NCI-H526 treated with DMSO at 0.1 percent for 48 hours (cell line): ENCODE measurements at places on chromosomes 1 and 21.

DNA sequence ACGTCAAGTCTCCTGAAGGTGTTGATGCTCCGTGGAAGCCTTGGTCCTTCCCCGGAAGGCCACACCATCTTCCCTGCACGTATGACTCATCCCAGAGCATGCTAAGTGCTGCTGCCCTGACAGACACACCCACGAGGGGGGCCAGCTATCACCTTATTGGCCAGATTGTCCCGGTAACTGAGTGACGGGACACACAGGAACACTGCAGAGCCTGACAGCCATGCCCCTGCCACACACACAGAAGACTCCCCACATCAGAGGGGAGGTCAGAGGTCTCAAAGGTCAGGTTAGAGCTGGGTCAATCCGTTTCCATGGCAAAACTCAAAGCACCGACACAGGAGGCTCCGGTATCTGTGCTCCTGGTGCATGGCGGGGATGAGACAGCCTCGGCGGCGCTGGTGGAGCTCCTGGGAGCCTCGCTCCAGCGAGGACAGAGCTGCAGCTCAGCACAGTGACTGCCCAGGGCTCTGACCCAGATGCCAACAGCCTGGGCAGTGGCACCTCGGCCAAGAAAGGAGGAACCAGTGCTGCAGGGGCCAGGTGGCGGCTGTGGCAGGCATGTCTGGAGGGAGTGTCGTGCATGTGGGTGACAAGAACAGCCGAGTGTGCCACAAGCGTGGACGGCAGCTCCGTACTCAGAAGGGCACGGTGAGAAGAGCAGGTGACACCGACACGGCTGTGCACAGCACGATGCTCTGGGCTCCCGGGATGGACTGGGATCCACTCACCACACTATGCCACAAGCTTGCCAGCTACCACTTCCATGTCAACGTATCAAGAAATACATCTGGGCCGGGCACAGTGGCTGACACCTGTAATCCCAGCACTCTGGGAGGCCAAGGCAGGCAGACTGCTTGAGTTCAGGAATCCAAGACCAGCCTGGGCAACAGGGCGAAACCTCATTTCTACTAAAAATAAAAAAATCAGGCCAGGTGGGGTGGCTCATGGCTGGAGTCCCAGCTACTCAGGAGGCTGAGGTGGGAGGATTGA is 14.8 kb upstream of the TMEM240 start:
- no peak for DNase-seq

GRCh38 chr21:32279377-32279680 is 480 bp upstream of the MIS18A start:
- DNase-seq: no peak

- no peak for DNase-seq
Observed at GRCh38 chr1:68570871-68571270, 74.0 kb upstream of the DEPDC1 start.

DNA sequence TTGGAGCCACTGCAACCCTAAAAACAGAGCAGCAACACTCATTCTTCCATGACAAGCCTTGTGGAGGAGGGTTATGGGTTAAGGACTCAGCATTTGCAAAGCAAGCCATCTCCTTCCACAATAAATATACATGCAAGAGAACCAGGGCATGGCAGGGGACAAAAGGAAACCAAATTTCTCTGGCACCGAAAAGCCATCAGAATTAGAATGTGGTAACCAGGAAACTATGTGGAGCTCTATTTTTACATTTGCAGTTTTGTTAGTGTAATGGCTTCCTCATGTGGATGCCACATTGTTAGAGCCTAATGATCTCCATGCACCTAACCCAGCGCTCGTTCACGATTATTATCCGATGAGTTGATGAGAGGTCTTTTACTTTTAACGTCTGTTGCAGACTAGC is 91.7 kb downstream of the NAV1 start:
- no peak for DNase-seq

- DNase-seq: no peak
Observed at GRCh38 chr1:34655206-34655874, 99.5 kb upstream of the GJB5 start.

- peak; percentile 14 for DNase-seq
Observed at GRCh38 chr1:175591083-175591743, 152.2 kb downstream of the TNR start.

GRCh38 chr1:9417695-9418094 is 121.6 kb upstream of the SLC25A33 start:
- DNase-seq: no peak

DNA sequence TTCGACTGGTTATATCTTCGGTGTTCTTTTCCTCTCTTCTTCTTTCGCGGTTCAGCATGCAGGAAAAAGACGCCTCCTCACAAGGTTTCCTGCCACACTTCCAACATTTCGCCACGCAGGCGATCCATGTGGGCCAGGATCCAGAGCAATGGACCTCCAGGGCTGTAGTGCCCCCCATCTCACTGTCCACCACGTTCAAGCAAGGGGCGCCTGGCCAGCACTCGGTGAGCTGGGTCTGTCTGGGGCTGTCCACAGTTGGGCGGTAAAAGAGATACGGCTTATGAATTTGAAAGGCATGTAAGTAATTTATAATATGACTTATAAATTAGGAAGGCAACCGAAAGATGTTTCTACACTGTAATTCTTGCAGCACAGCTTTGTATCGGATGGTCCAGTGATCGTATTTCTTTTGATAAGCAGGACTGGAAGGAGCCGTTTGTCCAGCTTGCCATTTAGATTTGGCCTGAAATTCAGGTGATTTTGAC is 334 bp downstream of the CTH start:
- peak; percentile 30 for DNase-seq

GRCh38 chr1:26743426-26744059 is 44.2 kb upstream of the PIGV start:
- no peak for DNase-seq

GRCh38 chr1:13725714-13726175 is 25.8 kb downstream of the PRDM2 start:
- DNase-seq: no peak

GRCh38 chr1:243848858-243849420 is 1.1 kb downstream of the AKT3 start:
- DNase-seq: peak; percentile 29

- DNase-seq: no peak
Observed at GRCh38 chr1:55846051-55846450, 630.9 kb upstream of the USP24 start.

DNA sequence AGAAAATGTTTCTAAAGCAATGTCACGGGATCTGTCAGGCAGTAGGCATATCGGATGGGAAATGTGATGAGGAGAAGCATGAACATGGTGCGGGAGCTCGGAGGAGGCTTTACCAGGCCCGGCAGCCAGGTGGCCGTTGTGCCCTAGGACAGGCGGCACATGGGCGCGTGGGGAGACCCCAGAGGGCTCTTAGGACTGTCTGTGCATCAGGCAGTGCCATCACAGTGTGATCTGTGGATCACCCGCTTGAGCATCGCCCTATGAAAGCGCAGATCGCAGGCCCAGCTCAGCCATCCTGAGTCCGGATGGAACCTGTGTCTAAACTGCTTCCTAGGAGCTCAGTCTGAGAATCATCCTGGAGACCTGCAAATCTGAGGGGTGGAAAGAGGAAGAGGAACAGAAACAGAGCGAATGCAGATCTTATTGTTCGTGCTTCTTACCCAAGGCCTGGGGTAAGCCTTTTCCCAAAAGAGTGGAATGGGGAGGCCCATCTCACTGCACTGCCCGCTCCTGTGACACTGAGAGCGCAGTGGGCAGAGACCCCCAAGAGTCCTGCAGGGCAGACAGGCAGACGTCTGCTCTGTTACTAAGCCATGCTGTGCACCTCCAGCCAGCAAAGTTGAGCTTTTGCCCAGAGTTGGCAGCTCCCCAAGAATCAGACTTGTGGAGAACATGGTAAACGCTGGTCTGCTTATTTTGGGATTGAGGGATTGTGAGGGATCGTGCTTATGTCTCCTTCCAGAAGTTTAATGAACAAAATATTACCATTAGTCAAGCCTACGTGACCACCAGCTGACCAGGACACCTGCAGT is 251.0 kb downstream of the RHOU start:
- DNase-seq: no peak

- DNase-seq: no peak
Observed at GRCh38 chr1:92470216-92470615, 16.5 kb downstream of the GFI1 start.

- no peak for DNase-seq
Observed at GRCh38 chr1:154847891-154848290, 22.2 kb downstream of the KCNN3 start.

DNA sequence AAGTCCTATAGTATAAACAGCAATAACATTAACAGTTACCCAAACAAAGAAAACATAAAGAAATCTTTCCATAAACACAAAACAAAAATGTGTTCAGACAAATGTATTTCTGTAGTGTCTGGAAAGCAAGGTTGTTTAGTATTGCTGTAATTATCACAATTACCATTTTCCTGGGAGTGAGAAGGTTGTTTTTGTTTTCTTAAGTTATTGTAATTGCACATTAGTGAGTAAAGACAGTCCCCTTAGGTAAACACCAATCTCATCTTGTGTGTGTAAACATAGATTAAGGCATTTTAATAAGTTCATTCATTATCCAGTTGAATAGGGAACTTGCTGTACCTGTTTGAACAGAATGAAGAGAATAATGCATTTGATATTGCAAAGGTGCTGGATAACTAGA is 356.9 kb upstream of the ADGRL4 start:
- DNase-seq: peak; percentile 76

DNA sequence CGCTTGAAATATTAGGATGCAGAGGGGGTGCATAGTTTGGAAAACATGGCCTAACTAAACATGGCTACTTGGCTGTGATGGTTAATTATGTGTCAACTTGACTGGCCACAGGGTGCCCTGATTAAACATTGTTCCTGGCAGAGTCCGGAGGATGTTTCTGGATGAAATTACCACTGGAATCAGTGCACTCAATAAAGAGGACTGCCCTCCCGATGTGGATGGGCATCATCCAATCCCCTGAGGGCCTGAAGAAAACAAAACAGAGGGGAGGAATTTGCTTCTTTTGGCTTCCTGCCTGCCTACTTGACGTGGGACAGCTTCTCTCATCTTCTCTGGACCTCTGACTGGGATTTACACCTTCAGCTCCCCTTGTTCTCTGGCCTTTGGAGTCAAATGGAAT is 79.1 kb upstream of the KCNE2 start:
- no peak for DNase-seq

DNA sequence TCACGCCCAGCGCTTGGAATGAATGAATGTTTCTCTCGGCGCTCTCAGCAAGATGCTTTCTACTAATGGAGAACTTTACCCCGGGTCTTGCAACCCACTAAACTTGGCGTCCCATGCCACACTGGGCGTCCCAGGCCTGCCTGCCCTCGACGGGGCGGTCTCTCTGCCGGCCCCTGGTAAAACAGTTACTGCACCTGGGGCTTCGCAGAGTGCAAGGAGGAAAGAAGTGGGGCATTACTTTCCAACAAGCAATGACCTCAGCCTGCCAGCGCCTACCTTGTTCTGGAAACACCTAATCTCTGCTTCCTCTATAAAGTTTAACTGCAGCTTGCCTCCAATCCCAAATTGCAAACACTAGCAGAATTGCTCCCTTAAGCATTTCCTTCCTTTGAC is 27.8 kb upstream of the NFIA start:
- no peak for DNase-seq

- no peak for DNase-seq
Observed at GRCh38 chr1:231861541-231862481, 235.2 kb downstream of the DISC1 start.
